Lung microvascular endothelial cell (primary cell): ENCODE measurements at places on chromosomes 11 and 22. TPM values are rescaled to one million over a fixed set of nuclear protein-coding genes. Genes with fewer than 3 reads are reported as not detected.

DNA sequence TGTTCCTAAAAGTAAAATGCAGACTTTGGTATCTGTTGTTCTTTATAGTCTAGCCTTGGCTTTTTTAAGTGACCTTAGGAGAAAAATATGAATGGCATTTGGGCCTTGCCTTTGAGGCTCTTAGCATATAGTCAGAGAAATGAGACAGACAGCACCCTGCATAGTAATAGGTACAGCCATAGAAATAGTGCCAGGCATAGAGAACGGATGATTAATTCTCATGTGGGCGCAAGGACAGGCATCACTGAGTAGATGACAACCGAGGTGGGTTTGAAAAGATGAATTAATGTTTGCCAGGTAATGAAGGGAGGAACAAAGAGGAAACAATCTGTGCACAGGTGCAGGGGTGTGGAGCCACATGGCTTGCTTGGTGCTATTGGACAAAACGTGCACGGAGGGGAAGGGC lies 90.5 kb downstream of the BMAL1 start:
- no peak for DNase-seq

DNA sequence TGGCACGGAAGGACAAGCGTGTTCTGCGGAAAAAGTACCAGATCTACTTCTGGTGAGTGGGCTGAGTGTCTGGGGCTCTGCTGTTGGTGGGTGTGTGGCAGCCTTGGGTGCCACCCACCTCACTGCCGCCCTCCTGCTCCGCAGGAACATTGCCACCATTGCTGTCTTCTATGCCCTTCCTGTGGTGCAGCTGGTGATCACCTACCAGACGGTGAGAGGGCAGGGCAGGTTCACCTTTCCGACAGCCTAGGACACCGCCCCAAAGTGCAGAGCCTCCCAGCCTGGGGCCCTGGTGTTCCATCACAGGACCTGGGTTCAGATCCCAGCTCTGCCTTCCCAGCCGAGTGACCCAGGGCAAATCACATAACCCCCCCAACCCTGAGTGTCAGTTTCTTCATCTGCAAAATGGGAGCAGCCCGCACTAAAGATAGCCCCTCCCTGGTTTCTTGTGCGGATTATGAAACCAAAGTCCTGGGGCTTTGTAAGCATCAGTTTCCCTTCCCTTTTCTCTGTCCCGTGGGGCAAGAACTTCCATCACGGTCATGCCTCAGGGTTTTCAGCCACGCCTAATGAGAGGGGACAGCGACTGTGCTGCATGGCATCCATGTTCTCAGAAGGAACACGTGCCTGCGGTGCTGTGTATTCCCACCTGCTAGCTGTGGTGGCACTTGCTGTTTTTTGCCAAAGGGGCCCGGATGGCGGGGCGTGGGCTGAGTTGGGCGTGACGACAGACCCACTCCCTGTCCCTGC lies 9.8 kb upstream of the TAGLN start:
- no peak for DNase-seq

- DNase-seq: peak; percentile 50
Measured at GRCh38 chr11:47233989-47234668, 14.5 kb downstream of the ACP2 start.

- no peak for DNase-seq
Measured at GRCh38 chr22:37044634-37045625, 6.6 kb upstream of the KCTD17 start.

DNA sequence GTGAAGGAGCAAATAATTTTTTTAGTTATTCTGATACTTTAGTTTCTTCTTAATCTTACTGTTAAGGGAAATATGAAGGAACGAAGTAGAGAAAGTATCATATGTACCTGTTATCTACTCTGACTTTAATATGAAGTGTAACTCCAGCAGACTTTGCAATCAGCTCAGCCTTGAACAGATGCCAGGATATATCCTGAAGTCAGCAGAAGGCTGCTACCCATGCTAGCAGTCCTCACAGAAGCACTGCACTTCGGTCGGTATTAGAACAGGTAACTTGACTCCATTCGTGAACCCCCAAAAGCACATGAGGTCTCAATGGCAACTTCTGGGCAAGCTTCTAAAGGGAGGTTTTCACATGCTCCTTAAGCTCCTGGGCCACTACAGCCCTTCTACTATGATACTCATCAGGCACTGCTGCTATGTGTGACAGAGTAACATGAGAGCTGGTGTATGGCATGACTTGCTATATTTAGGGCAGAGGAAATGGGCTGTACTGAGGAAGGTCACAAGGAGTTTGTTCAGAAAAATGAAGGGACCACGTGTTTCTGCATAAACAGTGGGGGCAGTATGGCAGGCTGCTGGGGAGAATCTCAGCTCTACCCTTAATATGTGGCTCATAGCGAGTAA lies 344.1 kb downstream of the SOX6 start:
- no peak for DNase-seq

DNA sequence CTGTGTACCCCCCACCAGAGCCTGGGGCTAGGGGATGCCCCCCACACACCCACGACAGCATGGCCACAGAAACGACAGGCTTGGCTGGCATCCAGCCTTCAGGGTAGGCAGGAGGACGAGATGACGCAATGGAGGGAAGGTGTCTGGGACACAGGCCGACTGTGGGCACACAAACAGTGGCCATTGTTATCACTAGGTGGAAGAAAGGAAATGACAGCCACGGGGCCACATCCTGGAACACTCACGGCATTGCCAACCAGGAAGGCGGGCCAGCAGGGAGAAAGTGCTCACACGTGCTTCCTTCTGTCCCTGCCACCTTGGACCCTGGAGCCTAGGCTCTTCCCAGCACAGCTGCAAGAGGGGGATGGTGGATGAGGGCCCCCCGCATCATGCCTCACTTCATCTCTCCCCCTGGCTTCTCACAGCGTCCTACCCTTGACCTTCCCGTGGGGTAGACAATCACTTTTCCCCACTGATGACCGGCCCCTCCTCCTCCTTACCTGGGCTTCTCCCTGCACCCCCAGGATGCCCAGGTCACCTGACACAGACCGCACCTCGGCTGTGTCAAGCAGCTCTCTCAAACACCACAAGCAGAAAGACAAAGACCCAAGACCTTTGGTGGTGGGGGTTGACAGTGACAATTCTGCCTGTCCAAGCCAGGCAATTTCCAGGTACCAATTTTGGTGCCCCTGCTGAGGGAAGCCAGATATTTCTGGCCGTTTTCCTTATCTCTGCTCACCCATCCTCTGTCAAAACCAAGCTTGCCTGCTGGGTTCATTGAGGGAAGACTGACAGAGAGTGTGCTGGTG lies 8.6 kb downstream of the PLA2G6 start:
- peak; percentile 98 for DNase-seq

- DNase-seq: no peak
Measured at GRCh38 chr22:32416556-32417085, 4.6 kb upstream of the RTCB start.

- DNase-seq: no peak
Measured at GRCh38 chr22:39525658-39525975, 5.3 kb downstream of the ATF4 start.

DNA sequence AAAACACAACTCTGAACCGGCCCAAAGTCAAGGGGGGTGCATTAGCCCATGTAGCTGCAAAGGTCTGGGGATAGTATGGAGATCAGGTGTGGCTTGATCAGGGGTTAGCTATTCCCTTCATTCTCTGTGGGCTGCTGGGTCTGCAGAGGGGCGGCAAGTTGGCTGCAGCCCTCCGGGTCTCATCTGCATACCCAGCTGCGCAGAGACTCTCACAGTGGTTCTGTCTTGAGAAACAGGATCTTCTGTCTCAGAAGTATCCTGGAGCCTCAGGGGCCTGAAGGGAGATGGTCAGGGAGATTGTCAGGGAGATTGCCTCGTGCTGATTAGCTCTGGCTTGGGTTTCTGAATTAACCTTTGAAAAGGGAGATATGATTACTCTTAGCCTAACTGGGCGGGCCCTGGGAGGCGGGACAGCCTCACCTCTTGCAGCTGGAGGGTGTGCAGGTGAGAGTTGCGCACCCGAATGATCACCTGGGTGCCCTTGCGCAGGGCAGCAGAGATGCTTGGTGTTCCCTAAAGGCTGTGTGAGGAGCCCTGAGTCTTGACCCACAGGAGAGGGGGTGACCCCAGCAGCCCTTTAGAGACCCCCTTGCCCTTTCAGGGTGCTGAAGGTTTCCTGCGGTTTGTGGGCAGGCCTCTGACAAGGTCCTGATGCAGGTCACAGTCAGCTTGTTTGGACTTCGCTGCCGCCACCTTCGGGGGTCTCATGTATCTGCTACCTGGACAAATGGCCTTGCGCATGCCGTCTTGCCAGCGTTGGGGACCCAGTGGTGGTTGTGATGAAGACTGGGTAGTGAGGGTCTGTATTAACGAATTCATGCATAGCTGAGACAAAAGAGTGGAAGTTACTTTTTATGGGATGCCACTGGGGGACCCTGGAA lies 7.3 kb downstream of the ARHGAP8 start:
- DNase-seq: no peak

GRCh38 chr11:123382555-123383074 lies 47.5 kb upstream of the GRAMD1B start:
- DNase-seq: no peak

DNA sequence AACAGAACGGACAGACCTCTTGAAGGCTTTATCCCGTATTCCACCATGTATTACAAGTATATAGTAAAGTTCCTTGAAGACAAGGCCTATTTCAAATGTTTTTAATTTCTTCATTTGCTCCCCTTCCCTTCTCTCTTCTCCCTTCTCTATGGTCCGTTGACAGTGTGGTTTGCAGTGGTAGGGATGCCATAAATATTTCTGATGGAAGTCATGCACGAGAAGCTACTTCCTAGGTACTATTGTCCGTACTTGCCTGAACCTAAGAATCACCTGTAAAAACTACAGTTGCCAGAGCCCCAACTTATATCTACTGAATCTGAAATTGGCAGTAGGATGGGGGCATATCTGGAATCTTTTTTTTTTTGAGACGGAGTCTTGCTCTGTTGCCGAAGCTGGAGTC lies 2.8 kb downstream of the PISD start:
- DNase-seq: no peak

DNA sequence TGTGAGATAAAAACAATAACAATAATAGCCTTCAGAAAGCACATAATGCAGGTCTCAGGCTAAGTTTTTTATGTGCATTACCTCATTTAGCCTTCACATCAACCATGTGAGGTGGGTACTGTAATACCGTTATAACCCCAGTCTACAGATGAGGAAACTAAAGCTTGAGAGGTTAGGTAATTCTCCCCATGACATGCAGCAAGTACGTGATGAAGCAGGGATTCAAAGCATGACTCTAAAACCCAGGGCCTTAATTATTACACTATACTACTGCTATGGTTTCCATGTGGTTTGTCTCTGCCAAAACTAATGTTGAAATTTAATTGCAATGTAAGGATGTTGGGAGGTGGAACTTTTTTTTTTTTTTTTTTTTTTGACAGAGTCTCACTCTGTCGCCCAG lies 37.7 kb upstream of the FDX1 start:
- DNase-seq: no peak

DNA sequence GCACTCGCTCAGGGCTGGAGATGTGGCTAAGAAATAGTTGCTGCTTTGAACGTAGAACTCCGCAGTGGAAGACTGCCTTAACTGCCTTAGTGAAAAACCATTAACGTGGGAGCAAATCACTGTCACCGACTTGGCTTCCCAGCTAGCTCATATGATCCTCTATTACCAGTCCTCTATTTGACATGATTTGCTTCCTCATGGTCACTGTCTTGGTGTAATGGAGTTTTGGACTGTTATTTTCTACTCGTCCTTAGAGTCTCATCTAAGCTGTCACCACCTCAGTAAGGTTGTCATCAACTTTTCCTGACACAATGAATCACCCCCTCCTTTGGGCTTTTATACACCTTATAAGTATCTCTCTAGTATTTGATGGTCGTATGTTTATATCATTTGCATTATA lies 167.1 kb upstream of the NARS2 start:
- no peak for DNase-seq

DNA sequence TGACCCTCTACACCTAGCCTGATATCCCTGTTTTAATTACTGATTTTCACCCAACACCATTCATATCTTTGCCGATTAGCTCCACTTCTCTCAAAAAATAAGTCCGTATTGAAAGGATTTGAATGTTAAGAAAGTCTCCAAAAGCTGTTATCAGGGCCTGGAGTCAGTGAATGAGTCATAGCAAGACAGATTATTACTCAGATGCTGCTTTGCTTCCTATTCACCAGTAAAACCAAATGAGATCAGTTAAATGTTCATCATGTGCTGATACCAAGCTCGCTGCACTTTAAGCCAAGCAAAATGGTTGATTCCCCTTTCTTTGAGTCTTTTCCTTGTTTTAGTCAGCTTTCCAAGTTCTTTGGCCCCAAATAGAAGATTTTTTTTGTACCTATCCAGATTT lies 228.4 kb downstream of the FAT3 start:
- DNase-seq: no peak

DNA sequence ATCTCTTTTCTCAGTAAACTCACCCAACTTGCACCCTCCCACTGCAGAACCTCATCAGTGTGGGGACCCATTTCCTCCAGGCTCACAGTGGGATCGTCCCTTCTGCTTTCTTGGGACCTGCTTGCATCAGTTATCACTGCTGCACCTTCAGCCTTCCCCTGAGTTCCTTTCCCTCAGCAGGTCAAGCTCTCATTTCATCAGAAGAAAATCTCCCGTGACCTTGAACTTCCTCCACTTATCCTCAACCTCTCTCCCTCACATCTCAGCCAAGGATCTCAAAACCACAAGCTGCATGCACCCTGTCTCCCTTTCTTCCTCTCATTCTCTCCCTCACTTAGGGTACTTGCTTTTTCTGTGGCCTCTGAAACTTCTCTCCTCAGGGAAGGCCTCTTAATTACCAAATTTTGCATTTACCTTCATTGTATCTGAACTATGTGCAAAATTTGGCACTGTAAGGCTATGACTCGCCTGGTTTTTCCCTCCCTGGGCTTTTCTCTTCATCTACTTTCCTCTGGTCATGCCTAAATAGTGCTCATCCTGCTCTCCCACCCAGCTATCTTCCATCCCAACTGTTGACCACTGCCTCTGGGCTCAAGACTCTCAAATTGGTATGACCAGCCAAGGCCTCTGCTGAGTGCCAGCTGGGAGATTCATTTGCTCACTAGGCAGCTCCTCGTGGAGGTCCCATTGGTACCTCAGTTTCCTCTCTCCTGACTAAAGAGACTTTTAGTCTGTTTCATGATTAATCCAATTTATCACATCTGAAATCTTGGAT lies 2.7 kb upstream of the RCE1 start:
- no peak for DNase-seq

DNA sequence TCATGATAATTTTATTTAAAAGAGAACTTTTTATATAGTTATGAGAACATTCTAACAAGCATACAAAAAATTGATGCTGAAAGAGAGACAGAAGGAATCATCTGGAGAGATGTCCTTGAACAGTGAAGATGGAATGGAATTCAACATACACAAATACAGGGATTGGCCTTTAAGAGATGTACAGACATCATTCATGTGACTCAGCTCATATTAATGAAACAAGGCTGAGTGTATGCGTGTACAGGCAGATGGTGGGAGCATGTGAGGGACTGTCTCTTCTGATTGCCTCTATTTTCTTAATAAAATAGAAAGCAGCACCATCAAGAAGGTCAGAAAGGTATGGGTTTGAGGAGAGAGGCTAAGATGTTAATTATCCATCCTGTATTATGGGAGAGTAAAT lies 793.3 kb downstream of the CNTN5 start:
- no peak for DNase-seq

GRCh38 chr22:50282361-50283155 lies 12.4 kb upstream of the MAPK11 start:
- no peak for DNase-seq

TRIM29 gene
- total RNA-seq: not detected in 2 replicates

GAL3ST1 gene
- under 0.01 TPM in 1 of 2 replicates, not detected in the other for total RNA-seq

APIP gene
- 13.5 and 13.9 TPM in 2 replicates for total RNA-seq

PC gene
- 7.2 and 10.5 TPM in 2 replicates for total RNA-seq

MAPK8IP2 gene
- total RNA-seq: 0.20 and 0.22 TPM in 2 replicates

ALDH3B2 gene
- total RNA-seq: not detected in 2 replicates

SORL1 gene
- under 0.01 and 0.22 TPM in 2 replicates for total RNA-seq

PHETA2 gene
- total RNA-seq: 17.0 and 22.8 TPM in 2 replicates

CCDC34 gene
- total RNA-seq: 1.4 and 2.0 TPM in 2 replicates

NXPE1 gene
- total RNA-seq: not detected in 2 replicates
